NCI-H187 treated with DMSO at 0.1 percent for 48 hours (cell line): ENCODE measurements at places on chromosomes 11 and 22.

- peak; percentile 24 for DNase-seq
Observed at GRCh38 chr11:77066229-77067042, at the start of gene CAPN5. CAPN5 (plus strand) TSS chr11:77066971; CDS start chr11:77084887, 17,916 bp downstream.

GRCh38 chr11:134468081-134468668 lies 56.1 kb upstream of the B3GAT1 start:
- DNase-seq, result no peak

DNA sequence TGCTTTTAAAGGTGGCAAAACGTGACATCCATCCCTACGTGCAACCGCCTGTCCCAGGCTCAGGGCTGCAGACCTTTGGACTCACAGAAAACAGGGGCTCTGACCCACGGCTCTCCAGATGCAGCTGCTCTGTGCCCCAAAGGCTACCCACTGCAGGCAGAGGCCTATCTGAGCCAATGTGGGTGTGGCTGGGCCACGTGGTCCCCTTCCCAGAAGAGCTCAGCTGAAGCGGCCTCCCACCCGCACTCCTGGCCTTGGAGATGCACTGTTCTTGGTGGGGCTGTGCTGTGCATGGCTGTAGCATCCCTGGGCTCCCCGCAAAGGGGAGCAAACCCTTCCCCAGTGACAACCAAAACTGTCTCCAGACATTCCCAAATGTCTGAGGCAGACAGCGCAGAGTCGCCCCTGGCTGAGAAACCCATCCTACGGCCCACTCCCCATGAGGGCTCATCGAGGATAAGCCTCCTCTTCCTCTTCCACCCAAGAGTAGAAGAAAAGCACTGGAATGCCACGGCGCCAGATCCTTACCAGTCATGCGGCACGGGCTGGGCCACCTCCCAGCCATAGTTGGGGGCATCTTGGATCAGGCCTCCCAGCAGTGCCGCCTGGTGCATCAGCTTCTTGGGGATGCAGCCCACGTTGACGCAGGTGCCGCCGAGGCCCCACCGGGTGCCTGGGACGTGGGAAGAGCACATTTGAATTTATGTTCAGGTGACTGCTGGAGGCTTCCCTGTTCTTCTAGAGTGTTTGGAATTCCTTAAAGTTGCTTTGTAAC lies 23.1 kb upstream of the COMT start:
- DNase-seq, result no peak

- DNase-seq, result no peak
Observed at GRCh38 chr11:114987186-114987760, 308.9 kb downstream of the NXPE2 start.

DNA sequence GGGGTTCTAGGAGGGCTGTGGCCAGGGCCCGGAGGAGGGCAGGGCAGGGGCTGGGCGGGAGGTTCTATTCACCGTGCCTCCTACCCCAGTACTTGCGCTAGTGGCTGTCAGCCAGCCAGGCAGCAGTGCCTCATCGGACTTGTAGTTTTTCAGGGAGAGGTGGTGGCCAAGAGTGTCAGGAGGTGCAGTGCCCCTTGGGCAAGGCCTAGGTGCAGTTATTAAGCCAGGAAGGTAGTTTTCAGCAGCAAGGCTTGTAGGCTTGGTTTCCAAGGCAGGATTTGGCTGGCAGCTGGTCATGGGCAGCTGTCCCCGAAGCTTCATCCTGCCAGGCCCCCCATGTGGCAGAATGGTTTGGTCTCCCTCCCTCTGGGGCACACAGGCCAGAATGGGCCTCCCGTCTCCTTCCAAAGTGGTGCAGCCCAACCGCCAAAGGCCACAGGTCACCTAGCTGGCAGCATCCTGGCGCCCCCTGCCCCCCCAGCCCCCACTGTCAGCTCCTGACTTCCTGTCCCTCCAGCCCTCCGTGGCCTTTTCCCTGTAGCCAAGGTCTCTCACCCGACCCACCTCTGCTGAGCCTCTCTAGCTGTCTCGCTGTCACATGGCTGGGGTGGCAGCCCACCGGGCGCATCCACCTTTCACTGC lies 8.5 kb downstream of the CCDC88B start:
- DNase-seq, result no peak

DNA sequence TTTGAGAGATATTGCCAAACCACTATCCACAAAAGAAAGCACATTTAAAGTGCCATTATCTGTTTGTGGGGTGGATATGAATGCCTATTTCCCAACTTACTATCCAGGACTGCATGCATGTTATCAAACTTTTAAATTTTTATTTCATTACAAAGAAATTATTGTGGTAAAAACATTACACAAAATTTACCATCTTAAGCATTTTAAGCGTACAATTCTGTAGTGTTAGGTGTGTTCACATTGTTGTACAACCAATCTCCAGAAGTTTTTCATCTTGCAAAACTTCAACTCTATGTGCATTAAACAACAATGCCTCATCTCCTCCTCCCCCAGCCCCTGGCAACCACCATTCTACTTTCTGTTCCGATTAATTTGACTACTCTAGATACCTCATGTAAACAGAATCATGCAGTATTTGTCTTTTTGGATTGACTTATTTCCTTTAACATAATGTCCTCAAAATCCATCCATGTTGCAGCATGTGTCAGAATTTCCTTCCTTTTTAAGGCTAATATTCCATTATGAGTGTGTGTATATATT lies 17.6 kb upstream of the CD44 start:
- DNase-seq, result no peak

DNA sequence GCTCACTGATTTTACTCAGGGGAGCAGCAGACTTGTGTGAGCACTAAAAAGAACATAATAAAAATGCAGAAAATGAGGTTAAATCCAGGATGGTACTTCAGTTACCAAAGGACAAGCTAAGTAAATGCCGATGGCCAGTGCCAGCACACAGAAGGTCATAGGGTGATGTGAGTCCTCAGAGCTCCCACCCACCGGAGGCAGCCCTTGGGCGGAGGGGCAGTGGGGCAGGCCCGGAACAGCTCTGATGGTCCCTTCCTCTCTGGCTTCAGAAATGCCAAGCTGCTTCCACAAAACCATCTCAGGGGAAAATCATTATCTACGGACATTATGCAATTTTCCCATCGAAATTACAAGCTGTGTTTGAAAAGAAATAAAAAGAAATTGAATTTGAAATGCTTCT lies 124.5 kb downstream of the RRAS2 start:
- no peak for DNase-seq

DNA sequence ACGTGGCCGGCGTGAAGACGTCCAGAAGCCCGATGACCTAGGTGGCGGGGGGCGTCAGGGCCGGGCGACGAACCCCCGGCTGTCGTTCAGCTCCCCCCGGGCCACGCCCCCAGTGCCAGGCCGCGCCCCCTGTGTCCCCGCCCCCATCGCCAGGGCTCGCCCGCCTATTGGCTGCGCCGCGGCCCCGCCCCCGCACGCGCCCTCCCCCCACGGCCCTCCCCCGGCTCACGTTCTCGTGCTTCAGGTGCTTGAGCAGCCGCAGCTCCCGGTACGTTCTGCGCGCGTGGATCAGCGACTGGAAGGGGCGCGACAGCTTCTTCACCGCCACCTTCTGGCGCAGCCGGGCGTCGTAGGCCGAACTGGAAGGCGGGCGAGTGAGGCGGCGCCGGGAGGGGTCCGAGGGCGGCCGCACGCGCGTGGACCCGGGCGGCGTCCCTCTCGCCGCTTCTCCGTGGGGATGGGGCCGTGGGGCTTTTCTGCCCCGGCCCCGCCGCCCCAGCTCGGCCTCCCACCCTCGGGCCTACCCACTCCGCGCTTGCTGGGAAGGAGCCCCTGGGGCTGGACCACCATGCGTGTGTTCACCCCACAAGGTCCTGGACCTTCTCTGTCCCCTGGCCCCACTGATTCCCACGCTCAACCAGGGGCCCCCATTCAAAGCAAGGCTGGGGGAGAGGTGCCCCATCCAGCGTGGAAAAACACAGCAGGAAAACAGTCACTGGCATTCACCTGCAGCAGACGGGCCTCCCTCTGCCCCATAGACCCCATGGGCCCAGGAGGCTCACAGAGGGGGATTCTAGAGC lies 2.4 kb downstream of the MAPK11 start:
- no peak for DNase-seq

GRCh38 chr11:62116451-62116850 lies 7.4 kb upstream of the INCENP start:
- DNase-seq, result no peak

GRCh38 chr22:24424001-24424900 lies 3.1 kb upstream of the ADORA2A start:
- DNase-seq, result no peak

- no peak for DNase-seq
Observed at GRCh38 chr11:78299000-78299710, 110.4 kb downstream of the USP35 start.

DNA sequence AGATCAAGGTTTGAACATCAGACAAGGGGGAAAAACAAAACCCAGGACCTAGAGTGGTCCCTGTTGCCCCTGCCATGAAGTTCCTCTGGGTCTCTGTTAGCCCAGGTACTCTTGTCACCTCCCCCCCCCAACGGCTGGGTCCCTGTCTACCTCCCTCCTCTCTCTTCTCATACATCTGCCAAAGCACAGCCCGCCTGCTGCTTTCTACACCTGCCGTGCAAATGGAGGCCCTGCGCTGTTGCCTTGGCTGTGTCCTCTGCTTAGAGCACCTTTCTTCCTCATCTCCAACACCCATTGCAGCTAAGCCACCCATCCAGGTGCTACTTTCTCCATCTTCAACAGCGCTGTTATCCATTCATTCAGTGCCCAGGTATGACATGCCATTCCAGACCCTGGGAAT lies 99.2 kb downstream of the TP53I11 start:
- no peak for DNase-seq

GRCh38 chr11:102528618-102529017 lies 1.9 kb downstream of the MMP7 start:
- DNase-seq, result no peak

DNA sequence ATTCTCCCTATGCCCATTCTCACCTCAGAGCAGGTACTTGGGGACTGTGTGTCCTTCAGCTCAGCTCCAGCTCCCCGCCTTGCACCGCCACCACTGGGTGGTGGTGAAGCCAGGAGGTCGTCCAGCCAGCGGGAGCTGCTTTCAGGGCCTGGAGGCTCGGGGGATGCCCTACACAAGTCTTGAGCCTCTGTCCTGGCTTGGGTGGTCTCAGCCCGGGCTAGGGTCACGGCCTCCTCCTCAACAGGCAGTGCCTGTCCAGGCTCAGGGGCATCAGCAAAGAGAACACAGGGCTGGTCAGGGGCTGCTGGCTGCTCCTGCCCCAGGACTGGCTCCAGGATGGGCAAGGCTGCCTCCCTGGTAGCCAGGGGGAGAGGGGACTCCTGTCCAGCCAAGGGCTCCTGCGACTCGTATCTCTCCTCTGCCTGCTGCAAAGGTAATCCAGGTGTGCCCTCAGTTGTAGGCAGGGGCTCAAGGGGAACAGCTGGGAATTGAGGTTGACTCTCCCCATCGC lies 12.2 kb downstream of the TNKS1BP1 start:
- DNase-seq, result no peak

DNA sequence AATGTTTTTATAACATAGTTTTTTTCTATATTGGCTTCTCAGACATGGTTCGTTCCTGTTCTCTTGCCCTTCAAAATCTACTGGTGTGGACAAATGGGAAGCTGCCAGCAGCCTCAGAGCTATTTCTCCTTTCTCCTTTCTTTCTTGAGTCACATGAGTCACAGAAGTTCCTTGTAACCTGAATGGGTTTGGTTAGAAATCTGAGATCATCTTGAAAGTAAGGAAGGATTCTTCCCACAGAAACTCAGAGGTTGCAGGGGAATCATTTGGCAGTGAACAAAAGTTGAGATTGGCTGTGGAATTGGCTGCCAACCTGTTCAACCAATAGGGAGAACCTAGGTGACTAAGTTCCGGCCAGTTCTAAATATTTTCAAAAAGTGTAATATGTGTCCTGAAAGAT lies 12.5 kb downstream of the PLET1 start:
- DNase-seq, result no peak

DNA sequence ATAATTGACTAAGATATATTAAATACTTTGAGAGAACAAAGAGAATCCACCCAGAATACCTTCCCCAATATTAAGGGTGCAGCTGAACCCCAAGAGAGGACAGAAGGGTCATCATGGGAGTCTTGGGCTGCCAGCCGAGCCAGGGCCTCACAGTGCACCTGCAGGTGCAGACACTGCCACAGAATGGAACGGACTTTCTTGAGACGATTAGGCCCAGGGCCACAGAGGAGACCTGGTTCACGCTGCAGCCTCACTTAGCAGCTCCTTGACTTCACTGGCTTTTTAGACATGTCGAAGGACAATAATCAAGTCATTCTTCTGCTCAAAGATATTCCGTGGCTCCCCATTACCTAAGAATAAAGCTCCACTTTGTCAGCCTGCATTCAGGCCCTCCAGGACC lies 100.6 kb downstream of the PHF21B start:
- DNase-seq, result no peak
